ENCODE measurements at places on chromosomes 6 and 20.
A peak's percentile ranks its signal among the peaks of the same experiment; 100 is the strongest.

DNA sequence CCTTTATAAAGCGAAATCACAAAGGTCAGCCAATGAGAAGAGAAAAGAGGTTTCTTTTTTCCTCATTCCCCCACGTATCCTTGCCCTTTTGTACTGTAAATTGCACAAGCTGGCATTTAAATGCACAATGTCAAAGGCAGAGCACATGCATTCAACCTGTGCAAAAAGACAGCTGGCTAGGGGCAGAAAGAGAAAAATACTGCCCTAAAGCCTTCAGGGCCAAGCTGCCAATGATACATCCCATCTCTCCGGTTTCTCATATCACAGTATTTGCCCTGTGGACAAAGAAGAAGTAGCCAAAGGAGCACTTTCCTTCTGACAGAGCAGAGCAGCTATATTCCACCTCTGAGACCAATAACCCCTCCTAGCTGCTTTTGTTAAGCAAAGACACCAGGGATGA, 219.2 kb downstream of the TRDN start:
- DNase-seq, result no peak

DNA sequence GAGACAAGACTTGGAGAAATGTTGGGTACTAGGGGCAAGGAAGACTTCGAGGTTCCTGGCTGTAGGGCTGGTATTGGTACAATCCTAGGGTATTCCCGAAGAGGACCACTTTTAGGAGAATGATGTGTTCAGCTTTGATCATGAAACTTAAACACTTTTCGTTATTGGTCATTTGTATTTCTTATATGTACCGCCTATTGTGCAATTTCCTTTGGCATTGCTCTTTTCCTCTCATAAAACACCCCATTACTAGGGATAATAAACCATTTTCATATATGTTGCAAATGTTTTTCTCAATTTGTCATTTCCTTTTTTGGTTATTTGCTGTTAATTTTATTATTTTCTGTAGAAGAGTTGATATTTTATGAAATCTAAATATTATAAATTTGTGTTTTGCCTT, 18.9 kb upstream of the ARFGEF3 start:
- DNase-seq, result no peak

DNA sequence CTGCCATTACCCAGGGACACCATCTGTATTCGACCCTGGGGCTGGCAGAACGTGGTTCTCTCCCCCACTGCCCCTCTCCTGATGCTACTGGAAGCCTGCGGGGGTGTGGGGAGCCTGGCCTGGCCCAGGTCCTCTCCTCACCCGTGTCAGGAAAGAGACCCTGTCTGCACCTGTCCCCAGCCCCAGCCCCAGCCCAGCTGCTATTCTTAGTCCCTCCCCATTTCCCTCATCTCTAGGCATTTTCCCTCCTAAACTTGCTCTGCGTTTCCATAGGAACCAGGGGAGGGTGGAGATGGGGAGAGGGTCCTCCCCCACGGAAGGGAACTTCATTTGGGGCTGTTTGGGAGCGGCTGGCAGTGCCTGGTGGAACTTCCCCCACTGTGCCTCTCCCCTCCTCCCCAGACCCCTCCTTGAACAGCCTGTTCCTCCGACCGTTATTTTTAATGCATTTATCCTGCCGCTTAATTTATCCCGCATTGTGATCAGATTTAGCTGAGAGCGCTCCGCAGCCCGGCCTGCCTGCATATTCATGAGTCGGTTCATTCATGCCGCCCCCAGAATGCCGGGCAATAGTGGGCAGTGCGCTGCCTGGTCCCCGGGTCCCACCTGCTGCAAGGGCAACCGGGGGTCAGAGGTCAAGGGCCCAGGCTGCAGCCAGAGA, 31.8 kb upstream of the DLGAP4 start:
- DNase-seq, result no peak

DNA sequence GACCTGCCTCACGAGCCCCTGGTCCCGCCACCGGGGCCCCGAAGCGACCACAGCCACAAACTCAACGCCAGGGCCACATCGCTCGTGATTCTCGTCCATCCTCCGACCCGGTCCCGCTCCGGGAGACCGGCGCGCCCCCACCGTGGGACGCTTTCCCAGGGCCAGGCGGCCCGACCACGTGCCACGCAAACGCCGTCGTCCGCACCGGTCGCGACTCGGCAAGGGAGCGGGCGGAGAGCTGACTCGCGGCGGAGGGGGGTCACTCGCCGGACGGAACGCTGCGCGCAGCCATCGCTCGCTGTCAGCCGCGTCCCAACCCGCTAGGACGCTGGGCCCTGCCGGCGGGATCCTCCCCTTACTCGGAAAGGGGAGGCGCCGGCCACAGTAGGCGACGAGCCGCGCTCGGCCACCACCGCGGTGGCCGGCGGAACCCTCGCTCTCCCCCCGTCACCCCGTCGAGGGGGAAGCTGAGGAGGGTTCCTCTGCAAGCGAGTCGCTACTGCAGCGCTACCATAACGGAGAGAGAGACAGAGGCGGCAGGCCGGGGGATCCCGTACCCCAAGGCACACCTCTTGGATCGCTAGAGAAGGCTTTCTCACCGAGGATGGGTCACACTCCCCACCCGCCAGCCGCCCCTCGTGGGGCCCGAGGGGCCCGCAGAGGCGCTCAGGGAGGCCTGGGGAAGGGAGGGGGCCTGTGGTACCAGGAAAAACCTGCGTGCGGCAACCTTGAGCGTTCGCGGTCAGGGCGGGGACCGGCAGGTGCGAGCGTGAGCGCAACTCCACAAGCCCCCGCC, 511.8 kb upstream of the ZNF337 start:
- peak; percentile 71 for DNase-seq

DNA sequence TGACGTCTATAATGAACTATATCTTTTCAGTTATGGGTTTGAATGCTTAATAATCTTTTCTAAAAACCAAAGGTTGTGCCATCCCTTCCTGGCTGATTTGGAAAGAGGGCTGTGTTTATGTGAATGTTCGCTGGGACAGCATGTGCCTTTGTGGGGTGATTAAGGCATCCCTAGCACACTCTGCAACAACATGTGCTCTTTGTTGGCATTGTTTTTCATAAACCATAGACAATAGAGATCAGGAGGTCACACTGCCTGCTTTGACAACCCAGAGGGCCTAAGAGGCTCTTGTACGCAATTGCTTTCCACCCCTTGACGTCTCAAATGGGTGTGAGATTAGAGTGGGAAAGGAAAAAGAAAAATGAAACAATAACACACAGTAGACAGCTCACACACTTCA, 116.0 kb downstream of the LRRC1 start:
- no peak for DNase-seq

GRCh38 chr20:25686081-25687067, 10.3 kb downstream of the ZNF337 start:
- DNase-seq, result no peak

- DNase-seq, result no peak
Measured at GRCh38 chr20:50586531-50587232, 76.5 kb downstream of the PTPN1 start.

DNA sequence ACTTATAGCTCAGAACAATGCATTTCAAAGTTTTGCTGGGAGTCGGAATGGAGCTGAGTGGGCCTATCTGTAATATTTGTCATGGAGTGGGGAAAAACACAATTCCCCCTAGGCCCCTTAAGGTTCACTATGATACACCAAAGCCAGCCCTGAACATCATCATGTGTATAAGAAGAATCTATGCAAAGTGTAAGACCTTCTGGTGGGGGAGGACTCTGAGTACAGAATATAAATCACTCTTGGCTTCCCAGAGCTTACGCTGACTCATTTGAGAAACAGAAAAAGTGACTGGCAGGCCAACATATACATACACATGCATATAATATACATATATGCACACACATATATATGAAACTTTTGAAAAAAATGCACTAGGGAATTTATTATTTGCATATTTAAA, 54.1 kb upstream of the UBR2 start:
- DNase-seq, result no peak

GRCh38 chr6:19979986-19980385, 142.8 kb downstream of the ID4 start:
- DNase-seq, result no peak

DNA sequence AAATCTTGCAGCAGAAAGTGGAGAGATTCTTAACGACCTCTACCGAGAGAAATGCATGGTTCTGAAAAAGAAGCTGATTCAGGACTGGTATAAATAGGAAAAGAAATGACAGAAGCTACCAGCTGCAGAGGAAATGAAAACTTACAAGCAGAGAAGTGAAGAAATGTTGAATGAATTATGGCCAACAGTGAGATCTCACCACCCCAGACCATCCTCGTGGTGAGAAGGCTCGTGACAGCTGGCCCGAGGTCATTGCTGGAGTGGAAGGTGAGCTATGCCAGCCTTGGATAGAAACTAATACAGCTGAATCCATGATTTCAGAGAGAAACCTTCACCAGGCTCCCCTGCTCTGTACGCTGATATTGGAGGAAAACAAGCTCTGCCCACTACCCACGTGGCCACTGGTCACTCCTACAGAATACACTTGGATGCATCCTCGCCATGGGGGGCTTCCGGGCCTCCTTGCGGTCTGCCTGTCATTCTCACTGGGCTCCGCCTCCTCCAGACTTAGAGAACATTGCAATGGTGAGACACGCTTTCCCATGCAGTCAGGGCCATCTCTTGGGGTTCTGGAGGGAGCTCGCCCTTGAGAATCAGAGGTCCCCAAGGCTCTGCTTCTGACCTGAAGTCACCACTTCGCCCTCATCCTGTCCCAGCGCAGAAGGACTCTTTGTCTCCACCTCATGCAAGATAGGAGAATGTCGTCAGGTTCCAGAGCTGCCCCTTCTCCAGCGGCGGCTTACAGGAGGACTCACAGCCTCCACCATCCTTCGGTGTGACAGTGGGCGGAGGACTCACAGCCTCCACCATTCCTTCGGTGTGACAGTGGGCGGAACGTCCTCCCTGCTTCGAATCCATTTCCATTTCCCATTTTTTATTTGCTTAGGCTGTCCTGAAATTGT, 10.6 kb upstream of the TUBB2B start:
- no peak for DNase-seq

DNA sequence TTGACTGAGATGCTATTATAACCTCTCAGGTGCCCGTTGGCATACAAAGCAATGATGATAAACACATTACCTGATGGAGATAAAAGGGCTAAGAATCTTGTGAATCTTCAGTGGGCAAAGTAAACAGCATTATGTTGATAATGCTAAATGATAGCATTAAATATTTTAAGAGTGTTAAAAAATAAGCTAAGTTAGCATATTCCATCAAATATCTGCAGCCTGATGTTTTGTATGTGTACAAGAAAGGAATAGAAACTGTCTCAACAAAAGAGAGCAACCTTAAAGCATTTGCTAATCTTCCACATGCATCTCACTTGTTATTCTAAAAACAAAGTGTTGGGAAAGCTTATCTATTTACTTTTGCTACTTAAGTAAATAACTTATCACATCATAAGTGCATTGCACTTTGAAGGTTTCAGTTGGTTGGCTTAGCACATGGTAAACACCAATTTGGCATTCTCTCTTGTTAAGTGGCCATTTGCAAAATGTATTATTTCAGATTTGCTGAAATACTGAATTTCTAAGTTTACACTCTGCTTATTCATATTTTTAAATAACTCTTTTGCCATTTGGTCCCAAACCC, 151.6 kb downstream of the SYNDIG1 start:
- no peak for DNase-seq

GRCh38 chr6:76885861-76886301, 577.4 kb downstream of the HTR1B start:
- DNase-seq, result no peak

DNA sequence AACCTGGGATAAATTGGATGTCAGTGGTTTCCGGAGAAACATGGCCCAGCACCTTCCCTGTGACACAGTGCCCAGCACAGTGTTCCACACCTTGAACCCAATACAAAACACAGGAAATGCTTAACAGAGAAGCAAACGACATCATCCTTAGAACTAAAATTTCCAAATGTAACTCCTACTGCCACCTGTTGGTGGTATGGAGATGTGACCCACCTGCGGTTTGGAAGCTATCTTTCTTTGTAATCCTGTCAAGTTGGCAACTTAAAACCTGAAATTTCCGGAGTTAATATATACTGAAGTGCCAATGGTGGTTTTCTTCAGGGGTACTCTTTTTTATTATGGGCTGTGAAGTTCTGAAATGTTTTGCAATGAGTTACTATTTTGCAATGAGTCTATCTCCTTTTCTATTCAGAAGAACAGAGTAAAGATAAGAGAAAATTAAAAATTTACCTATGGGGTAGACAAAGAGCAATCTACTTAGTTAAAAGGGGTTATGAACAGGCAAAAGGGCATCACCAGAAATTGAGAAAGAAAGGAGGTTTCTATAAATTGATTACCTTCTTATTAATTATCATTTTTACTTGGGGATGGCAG, 658.8 kb downstream of the PTPRT start:
- no peak for DNase-seq

DNA sequence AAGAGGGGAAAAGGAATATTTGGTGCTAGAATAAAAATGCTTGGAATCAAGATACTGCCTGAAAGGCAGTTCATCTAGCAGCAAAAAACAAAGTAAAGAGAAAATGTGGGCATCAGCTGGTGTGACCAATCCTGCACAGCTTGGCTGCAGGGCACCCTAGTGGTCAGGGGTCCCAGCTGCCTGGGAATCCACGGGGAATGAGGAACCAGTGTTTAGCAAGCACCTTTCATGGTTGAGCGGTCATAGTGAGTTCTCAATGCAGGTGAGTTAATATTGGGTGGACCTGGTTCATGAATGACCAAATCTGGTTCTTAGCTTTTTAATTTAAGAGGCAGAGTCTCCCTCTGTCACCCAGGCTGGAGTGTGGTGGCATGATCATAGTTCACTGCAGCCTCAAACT, 53.3 kb downstream of the CAP2 start:
- DNase-seq, result no peak

DNA sequence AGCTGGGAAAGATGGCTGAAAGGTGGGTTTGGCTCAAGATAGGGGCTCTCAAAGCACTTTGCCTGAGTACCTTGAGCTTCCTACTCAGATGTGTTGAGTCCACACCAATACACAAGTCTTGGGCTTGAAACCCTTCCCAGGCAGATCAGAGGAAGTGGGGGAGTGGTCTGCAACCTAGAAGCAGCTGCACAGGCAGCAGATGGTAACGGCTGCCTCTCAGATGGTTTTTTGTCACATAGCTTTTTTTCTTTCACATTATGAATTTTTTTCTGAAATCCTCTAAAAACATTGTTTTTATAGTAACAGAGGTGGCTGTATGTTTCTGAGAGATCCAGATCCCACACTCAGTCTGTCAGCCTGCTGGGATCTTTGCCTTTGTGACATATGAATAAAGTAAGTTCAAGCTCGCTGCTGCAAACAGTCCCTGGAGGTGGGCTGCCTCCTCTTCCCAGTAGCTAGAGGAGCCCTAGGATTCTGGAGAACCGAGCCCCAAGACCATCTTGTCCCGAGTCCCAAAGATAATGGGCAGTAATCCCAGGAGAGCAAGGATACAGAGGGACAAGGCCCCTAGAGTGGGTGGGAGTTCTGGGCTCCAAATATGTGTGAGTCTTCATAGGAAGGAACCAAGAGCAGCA, 97.1 kb upstream of the TOP1 start:
- DNase-seq, result no peak

All from activated CD4-positive, alpha-beta T cell treated with anti-CD3 and anti-CD28 coated beads, Interleukin-2, amount 10 ng/mL, durations not matched to agents 24 days and 14 days (primary cell).